GM23338 (cell line): ENCODE measurements at places on chromosomes 6 and 20.

DNA sequence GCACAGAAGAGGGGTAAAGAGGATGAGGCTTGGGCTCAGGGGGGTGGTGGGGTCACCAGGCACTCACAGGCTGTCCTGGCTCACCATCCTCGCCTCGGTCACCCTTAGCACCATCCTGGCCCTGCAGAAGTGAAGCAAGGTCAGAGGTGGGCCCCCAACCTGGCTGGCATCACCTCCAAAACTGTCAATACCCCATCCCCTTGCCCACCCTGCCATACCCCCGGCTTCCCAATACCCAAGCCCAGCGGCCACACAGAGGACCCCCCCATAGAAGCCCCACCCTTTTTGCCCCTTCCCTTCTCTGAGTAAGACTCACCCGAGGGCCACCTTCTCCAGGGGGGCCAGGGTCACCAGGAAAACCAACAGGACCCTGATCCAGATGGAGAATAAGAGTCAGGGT lies 23.6 kb downstream of the COL11A2 start:
- no peak for DNase-seq

DNA sequence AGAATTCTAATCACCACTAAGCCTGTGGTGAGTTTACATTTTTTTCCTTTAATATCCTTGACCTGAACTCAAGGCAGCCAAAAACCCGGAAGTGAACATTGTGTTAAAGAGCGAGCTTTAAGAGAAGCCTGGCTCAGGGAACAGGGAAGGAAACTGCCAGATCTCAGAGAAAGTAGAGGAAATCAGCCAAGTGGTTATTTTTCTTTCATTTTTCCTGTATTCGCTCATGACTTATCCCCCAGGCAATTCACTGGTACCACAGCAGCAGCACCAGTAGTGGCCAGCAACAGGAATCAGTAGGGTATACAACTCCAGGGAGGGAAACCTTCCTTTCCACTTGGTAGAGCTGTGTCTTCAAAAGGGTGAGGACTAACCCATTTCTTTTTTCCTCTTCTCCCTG lies 89.6 kb upstream of the HMGCLL1 start:
- peak; percentile 17 for DNase-seq

DNA sequence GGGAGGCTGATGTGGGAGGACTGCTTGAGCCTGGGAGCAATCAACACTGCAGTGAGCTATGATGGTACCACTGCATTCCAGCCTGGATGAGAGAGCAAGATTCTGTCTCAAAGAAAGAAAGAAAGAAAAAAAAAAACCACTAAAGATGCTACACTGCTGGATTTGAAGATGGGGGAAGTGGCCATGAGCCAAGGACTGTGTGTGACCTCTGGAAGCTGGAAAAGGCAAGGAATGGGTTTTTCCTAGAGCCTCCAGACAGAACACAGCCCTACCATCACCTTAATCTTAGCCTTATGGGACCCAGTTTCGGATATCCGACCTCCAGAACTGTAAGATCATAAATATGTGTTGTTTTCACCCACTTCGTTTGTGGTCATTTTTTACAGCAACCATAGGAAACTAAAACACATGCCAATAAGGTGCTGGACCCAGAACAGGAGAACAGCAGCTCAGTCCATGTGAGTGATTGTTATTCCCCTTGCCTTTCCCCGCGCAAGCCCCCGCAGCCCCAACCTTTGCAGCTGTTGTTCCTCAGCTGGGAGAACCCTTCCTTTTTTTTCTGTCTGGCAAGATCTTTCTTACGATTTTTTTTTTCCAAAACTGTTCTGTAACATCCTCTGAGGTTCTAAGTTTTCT lies 11.1 kb upstream of the VAPB start:
- DNase-seq = no peak

DNA sequence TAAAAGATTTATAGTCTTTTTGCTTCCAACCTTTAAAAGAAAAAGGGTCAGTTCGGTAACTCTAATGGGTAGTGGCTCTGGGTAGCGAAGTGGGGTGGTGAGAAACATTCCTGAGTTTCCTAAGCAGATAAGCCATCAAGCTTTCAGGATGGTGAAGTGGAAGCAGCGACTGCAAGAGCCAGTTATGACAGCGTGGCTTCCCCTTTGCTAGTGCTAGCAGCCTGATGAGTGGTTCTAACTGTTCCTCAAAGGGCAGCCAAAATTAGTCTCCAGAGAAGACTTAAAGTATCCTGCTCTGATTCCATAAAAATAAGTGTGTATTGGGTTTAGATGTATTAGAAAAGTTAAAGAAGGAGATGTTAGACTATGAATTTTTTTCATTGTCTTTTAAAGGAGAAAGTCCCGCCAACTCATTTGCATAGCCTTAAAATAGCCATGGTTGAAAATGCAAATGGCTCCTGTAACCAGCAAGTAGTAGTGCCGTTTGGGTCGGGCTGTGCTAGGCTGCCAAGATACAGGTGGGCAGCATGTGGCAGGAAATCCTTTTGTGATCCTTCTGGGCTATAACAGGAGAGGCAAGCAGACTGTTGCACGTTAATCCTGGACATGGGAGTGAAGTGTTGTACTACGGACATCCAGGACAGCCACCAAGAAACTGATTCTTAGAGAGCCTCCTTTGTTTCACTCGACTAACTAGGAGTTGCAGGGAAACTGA lies 18.0 kb downstream of the ELOVL2 start:
- DNase-seq = peak; percentile 68

GRCh38 chr20:3768342-3769130 lies 983 bp upstream of the ADISSP start:
- peak; percentile 89 for DNase-seq

- DNase-seq = no peak
Observed at GRCh38 chr20:8587810-8588209, 455.7 kb downstream of the PLCB1 start.

GRCh38 chr6:169385237-169385880 lies 131.7 kb upstream of the THBS2 start:
- DNase-seq = no peak

GRCh38 chr6:73050706-73051105 lies 174.6 kb downstream of the KHDC1L start:
- no peak for DNase-seq

DNA sequence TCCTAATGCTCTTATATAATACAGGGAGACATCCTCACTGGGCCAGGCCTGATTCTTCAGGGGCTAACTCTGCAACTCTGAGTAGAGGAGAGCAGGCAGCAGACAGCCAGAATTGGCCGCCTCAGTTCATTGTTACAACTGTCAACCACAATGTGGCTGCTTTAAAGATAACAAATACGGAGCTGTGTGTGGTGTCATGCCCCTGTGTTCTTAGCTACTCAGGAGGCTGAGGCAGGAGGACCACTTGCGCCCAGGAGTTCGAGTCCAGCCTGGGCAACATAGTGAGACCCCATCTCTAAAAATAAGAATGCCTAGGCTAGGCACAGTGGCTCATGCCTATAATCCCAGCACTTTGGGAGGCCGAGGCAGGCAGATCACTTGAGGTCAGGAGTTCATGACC lies 34.3 kb downstream of the CEP250 start:
- no peak for DNase-seq

GRCh38 chr6:138869398-138869797 lies 73.5 kb downstream of the ECT2L start:
- DNase-seq = no peak

- no peak for DNase-seq
Observed at GRCh38 chr20:24438331-24438730, 31.1 kb upstream of the SYNDIG1 start.
